Neural cell (in vitro differentiated cells): ENCODE measurements at places on chromosomes 2 and 18. TPM values are rescaled to one million over a fixed set of nuclear protein-coding genes. Genes with fewer than 3 reads are reported as not detected.

TMEM37 gene
- polyA plus RNA-seq: not detected in 2 replicates

KCNG2 gene
- polyA plus RNA-seq: not detected in 2 replicates

REG1B gene
- not detected in 2 replicates for polyA plus RNA-seq

PDCD1 gene
- not detected in 2 replicates for polyA plus RNA-seq

CDH2 gene
- polyA plus RNA-seq: 193 and 199 TPM in 2 replicates

RAPH1 gene
- 13.9 and 17.9 TPM in 2 replicates for polyA plus RNA-seq

ERFE gene
- polyA plus RNA-seq: 0.32 TPM in 1 of 2 replicates, not detected in the other
